Daoy (cell line): ENCODE measurements at places on chromosomes 3 and 15.

DNA sequence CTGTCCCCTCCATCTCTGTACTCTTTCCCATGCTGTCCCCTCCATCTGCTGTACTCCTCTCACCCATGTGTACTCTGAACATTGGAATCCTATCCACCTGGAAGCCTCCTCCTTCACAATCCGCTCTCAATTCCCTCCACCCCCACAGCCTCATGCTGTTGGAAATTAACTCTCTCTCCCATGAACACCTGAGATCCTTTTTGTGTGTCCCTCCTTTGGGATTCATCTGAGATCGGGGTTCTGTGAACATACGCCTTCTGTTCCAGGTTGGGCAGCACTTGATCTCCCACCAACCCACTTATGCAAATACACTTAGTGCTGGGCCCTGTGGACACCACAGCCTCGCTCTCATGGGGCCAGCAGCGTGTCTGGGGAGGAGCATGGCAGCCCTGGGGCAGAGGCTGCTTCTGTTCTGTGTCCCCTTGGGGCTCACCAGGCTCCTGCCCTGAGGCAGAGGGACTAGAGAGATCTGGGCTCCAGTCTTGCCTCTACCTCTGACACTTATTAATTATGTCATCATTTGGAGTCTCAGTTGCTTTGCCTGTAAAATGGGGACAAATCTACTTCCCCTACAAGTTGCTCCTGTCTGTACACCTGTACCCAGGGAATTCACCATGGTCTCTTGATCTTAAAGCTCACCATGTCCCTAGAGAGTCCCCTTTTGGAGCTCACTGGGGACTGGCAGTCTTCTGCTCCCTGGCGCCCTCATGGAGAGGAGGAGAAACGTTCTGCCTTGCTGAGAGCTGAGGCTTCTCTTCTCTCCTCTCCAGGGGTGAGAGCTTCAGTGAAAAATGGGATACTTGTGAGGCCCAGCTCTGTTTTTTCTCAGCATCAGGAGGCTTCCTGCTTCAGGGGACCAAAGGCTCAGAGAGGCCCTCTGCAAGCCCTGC is 42.7 kb downstream of the ITGA11 start:
- DNase-seq: peak; percentile 27

DNA sequence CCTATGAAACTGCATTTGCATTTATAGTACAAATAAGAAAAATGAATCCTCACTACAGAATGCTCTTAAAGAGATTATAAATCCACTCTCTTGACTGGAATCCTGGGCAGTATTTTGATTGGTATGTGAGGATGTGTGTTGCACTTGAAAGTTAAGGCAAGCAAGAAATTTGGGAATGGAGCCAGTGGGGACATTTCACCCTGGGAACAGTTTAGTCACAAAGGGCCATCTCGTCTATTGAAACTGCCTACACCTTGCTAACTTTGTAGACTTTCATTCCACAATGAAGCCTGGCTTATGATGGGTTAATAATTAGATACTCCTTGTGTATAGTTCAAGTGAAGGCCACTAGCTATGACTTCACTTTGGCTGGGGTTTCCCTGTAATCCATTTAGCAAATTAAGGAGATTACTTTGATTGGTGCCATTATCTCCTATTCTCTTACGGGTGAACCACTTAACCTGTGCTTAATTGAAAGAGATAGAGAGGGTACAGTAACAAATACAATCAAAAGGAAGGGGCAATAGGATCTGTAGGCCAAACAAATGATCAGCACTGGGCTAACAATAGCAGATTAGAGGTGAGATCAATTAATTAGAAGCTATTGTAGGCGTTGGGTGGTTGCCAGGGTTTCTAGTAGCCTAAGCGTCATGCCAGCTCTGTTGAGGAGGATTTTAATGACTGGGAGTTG is 146.9 kb upstream of the RARB start:
- DNase-seq: no peak

DNA sequence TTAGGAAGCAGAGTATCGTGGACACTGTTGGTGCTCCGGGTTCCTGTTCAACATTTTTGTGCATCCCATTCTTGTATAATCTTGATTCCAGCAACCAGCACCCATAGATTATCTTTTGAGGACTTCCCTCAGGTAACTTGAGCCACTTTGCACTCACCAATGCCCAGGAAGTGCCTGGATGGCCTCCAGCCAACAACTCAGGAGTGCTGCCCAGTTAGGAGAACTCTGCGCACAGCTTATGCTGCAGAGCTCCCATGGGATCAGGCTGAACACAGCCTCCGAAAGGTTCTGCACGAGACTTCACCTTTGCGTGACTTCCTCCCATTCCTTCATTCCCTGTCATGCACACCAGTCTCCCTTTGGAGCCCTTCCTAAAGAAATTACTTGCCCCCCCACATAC is 64.3 kb upstream of the LRRN1 start:
- no peak for DNase-seq

- no peak for DNase-seq
Observed at GRCh38 chr3:51739110-51739509, 32.2 kb downstream of the GRM2 start.

GRCh38 chr15:91284758-91285466 is 184.9 kb downstream of the SV2B start:
- DNase-seq: peak; percentile 27
